ENCODE measurements at places on chromosomes 3 and 15.

DNA sequence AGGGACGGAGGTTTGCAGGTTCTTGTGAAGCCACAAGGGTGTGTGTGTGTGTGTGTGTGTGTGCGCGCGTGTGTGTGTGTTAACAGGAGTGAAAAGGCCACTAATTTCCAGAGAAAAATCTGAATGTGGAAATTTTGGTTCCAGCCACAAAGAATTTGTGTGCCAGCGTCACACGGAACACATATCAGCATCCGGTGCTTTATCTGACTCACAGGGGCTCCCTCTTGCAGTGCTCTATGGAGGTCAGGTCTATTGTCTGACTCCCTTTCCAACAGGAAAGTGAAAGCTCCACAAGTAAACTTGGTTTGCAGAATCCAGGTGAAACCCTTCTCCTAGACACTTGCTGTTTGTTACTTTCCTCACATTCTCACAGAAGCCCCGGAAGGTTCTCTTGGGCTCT is 6.2 kb downstream of the CLDN11 start:
- DNase-seq = no peak

GRCh38 chr3:101549473-101549872 is 12.2 kb upstream of the TRMT10C start:
- no peak for DNase-seq

DNA sequence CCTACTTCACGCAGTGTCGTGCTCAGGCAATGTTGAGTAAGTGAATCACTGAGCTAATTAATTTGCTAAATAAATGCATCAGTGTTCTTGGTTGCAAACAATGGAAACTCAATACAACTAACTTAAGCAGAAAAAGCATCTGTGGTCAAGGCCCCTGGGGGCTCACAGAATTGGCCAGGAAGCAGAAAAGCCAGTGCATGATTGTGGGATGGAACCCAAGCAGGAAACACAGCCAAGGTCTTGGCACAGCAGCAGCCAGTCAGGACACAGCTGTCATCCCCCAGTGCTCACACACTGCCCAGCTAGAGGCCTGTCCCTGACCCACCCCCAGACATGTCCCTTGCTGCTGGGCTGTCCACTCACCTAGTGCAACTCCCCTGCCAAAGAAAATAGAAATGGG is 85.9 kb downstream of the AQP9 start:
- DNase-seq = no peak

- DNase-seq = no peak
Observed at GRCh38 chr3:128559486-128560225, 66.7 kb upstream of the GATA2 start.

DNA sequence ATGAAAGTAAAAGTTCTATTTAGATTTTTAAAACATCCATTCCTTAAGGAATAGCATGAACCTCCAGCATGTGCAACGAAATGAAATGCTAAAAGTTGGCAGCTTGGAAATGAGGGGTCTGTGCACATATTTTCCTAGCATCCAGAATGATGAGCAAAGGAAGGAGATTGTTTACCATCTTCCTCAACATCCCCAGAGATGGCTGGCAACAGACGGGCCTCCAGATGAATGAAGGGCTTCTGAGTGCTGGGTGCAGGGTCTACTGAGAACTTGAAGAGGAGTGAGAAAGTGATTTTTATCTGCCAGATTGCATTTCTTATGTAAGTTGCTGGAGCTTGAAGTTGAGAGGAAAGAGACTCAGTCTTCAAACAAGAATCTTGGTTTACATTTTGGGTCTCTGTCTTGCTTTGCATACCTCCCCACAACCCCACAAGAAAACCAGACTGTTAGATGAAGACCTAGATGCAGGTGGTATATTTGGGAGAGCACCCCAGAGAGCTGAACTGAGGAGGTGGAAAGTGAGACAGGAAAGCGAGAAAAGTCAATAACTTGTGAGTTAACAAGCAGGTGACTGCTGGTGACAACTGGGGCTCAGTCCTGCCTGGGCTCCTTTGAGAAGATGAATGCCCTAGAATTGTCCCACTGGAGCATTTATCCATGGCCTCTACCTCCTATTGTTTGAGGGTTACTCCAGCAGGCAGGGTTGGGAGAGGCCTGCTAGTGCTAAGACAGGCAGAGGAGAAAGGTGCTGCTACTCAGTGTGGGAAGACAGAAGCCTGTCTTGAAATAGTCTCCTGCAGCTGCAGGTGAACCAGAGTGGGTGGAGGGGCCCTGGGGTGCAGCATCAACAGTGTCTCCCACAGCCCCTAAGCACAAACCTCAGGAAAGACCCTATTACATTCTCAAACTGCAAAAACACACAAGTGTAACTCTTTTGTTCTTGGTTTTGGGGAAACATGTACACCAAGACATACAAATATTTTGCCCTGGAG is 10.5 kb upstream of the CCK start:
- no peak for DNase-seq

GRCh38 chr15:86193716-86194380 is 114.2 kb downstream of the AGBL1 start:
- DNase-seq = no peak

DNA sequence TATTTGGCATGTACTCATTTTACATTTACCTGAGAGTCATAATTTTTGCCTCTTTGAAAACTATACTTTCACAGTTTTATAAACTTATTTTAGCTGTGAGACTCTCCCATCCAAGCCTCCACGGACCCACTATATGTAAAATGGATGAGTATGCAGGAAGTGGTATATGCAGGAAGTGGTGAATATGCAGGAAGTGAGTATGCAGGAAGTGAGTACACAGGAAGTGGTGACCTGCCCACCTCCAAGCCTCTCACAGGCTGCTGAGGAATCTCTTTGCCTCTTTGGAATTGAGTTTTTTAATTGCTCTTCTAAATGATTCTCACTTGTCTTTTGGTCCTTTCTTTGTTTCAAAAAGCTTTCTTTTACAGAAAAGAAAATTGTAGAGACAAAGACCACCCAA is 85.2 kb downstream of the KBTBD8 start:
- DNase-seq = peak; percentile 66

GRCh38 chr3:127207727-127208482 is 15.0 kb downstream of the PRR23E start:
- DNase-seq = no peak

DNA sequence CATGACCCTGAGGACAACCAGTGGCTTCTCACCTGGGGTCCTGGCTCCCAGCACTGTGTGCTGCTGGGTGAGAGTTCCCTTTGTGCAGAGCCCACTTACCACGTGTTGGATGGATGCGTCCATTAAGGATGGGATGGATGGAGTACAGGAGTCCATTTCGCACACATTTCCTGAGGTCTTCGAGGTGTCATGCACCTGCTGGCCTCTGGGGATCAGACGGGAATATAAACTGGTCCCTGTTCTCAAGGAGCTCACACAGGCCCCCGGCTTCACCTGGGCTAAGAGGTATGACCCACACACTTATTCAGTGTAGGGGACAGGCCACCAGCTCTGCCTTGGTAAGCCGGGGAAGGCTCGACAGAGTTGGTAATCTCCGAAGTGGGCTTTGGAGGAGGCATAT is 39.5 kb downstream of the MAGEF1 start:
- DNase-seq = no peak

- DNase-seq = no peak
Observed at GRCh38 chr3:179179979-179180759, 32.0 kb downstream of the PIK3CA start.

- DNase-seq = no peak
Observed at GRCh38 chr3:104673981-104674380, 692.7 kb upstream of the ALCAM start.

GRCh38 chr3:65168547-65168946 is 480.7 kb upstream of the ADAMTS9 start:
- DNase-seq = no peak

DNA sequence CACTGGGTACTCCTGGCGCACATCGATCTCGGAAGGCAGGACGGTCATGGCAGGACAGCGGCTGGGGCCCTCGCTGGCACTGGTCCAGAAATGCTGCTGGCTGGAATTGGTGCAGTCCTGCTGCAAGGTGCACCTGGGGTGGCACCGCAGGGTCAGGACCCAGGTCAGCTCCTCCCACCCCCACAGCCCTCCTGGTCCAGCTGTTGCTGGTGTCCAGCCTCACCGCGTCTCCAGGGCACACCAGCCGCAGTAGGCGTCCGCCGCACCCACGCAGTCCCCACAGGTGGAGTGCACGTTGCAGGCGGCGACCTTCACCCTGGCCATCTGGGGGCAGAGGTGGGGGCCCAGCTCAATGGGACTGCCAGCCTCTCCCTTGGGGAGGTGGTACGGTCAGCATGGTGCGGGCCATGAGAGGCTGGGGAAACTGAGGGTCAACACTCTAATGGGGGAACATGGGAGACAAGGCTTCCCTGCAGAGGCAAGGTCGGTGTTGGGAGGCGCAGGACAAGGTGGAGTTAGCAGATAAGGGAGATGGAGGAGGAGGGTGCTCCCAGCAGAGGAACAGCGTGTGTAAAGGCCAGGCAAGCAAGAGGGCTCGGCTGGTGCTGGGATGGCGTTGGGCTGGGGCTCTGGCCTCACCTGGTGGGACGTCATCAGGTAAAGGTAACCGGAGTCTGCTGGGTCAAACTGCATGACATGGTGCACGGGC is 20.4 kb downstream of the PLXND1 start:
- DNase-seq = no peak

GRCh38 chr3:149968216-149968615 is 2.5 kb downstream of the PFN2 start:
- DNase-seq = no peak

Measured in CD4-positive, alpha-beta T cell treated with Interleukin-6 at 100 ng/mL for 8 hours (primary cell).